ENCODE measurements at places on chromosomes 1 and 21.

- DNase-seq: no peak
Observed at GRCh38 chr1:232699814-232700213, 69.9 kb upstream of the SIPA1L2 start.

DNA sequence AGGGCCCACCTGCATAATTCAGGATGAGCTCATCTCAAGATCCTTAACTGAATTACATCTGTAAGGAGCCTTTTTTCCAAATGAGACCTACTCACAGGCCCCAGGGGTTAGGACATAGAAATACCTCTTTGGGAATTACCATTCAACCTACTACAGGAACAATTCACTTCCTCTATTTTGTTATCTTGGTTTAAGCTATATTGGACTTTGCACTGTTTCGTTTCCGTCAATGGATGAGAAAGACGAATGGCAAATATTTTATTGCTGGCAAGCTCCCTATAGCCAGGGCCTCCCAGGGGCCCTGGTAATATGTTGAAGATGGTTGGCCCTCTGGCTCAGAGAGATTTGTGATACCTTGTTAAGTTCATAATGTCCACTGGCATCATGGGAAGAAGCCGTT lies 384.2 kb upstream of the DUSP10 start:
- DNase-seq: no peak

DNA sequence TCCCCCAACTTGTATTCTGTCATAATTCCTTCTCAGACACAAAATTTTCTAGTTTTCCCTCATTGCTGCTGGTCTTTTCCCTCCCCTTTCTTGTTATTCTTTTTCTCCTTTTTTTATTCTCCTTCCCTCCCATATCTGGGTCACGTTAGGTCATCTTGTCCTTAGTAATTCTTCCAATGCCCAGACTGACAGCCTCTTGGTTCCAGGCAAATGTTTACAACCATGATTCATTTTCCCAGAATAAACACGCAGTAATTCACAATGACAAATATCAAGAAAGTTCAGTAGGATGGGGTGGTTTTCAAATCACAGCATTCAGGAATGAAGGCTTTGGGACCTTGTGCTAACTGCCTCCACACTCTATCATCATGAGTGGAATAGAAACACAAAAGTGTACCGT lies 25.2 kb downstream of the NHLH2 start:
- no peak for DNase-seq

- no peak for DNase-seq
Observed at GRCh38 chr1:115170377-115170776, 81.1 kb upstream of the TSPAN2 start.

DNA sequence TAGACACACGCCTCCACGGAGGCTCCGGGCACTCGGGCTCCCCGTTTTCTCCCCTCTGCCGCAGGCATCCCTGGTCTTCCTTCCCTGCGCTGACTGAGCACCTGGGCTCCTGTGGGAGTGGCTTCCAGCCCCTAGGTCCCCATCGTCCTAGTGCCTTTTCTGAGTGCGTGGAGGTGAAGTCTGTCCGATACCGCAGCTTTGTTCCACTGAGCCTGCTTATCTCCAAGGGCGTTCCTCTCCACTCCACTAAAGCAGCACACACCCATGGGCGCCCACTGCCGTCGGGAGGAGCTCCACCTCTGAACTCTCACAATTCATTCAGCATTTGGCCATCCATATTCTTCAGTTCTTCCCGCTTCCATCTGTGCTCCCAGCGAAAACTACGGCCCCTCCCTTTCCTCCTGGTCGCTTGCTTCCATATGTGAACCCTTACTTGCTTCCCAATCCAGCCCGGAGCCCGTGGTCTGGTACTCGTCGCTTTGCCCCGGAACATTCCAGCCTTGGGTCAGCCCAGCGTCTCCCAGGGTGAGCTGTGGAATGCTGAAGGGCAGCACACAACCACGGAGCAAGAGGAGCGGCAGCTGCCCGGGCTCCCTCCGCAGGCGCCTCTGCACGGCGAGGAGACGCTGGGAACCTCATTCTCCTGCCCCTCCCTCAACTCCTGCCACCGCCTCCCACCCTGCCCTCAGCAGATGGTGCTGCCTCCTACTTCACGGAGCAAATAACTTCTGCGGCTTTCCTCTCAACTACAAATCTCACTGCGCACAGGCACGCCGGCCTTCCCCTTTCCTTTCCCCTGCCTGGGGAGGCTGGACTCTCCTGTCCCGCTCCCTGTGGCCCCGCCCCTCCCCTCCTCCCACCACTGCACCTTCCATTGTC lies 27.5 kb downstream of the ATP8B2 start:
- DNase-seq: no peak

DNA sequence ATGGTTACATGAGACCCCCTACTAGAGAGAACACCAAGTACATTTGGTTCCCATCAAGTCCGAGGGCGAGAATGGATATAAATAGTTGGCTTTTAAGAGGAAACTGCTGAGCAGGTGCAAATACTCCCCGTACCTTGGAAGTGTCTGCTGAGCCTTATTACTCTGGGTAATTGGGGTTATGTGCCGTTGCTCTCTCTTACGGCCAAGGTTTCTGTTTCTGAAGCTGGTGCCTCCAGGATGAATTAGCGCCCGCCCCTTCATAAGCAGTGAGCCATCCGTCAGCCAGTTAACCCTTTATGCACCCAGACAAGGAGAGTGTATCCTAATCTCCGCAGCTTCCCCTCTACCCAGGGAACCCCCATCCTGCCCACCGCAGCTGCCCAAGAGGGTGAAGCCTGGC lies 90.4 kb upstream of the AJAP1 start:
- DNase-seq: no peak

DNA sequence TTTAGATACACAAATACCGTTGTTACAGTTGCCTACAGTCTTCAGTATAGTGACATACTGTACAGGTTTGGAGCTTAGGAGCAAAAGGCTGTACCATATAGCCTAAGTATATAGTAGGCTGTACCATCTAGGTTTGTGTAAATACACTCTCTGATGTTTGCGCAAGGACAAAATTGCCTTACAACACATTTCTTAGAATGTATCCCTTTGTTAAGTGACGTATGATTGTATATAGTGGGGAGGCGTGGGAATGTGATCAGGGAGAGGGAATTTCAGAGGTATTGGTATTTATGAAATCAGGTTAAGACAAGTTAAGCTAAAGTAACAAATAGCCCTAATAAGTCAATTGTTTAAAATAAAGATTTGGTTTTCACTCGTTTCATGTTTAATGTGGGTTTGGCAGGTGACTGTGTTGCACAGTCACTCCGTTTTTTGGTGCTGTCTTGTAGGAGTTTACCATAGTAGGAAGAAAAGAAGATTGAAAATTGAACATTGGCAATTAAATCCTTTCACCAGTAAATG lies 2.7 kb downstream of the GORAB start:
- no peak for DNase-seq

- no peak for DNase-seq
Observed at GRCh38 chr21:37936010-37936785, 19.9 kb upstream of the KCNJ6 start.

- no peak for DNase-seq
Observed at GRCh38 chr21:42440187-42440792, 36.6 kb downstream of the UBASH3A start.

DNA sequence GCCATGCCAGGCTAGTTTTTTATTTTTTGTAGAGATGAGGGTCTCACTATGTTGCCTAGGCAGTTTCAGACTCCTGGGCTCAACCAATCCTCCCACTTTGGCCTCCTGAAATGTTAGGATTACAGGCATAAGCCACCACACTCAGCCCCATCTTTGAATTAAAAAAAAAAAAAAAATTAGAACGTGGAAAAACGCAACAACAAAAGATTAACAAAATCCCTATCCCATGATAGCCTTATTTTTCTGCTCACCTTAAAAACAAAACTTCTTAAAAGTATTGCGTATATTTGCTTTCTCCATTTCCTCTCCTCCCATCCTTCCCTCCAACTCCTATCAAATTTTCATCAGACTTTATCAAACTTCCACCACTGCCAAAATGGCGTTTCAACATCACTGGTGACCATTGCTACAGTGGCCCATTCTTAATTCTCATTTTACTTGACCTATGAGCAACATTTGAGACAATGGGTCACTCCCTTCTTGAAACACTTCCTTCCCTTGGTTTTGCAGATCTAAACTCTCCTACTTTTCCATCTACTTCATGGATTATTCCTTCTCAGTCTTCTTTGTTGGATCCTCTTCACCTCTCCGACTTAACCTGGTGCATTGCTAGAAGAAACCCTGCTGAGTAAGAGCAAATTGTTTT lies 579 bp upstream of the ZNF684 start:
- no peak for DNase-seq

DNA sequence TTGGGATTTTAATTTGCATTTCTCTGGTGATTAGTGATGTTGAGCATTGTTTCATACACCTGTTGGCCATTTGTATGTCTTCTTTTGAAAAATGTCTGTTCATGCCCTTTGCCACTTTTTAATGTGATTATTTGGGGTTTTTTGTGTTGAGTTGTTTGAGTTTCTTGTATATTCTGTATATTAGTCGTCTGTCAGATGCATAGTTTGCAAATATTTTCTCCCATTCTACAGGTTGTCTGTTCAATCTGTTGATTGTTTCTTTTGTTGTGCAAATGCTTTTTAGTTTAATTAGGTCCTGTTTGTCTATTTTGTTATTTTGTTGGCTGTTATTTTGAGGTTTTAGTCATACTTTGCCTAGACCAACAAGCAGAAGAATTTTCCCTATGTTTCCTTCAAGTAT lies 164.0 kb upstream of the CXADR start:
- no peak for DNase-seq

DNA sequence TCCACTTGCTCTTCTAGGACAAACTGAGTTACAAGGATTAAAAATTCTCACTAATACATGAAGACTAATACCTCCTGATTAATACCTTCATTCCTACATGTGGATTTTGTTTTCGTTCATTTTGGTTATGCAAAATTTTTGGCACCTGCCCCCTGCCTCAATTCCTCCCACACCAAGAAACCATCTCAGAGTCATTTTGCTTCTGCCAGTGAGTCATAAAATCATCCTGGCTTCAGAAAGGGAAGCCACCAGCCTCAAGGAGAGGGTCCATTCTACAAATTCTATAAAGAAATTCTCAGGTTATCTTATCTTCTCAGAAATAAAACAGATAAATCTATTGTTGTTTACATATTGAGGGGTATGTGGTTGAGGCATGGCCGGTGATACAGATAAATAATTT lies 103.2 kb upstream of the COA6 start:
- no peak for DNase-seq

DNA sequence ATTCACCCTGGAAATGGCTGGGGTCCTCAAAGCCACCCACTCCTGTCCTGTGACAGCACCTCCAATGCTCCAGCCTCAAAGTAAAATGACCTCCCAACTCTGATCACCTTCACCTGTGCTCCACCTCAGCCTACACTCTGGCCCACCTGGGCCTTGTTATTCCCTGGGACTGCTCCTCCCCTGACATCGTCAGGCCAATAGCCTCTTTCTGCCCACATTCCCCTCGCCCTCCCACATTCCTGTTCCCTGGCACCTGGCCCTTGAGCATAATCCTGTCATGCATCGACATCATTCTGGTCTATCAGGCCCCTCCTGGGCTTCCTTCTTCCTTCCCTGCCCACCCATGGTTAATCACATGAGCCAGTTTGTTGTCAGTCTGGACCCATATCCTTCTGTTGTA lies 13.2 kb upstream of the BCAR3 start:
- DNase-seq: no peak

GRCh38 chr1:30856260-30856790 lies 52.2 kb downstream of the SDC3 start:
- no peak for DNase-seq
